ENCODE measurements at places on chromosomes 5 and 9.

DNA sequence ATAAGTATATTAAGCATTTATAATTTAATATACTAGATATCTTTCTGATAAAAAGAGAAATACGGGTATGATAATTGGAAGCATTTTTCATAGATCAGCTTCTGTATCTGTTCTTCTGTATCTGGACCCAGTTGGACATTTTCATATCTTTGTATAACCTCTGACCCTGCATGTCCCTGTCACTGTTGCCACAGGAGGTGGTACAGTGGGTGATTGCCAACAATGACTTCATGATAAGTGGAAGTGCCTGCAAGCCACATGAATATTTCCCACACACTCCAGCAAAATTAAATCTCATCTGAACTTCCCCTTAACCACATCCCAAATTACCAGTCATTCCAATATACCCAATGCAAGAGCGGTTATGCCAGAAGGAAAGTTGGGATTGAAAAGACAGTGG is 376.4 kb downstream of the ARRDC3 start:
- no peak for DNase-seq

GRCh38 chr5:18975624-18976023 is 1012.4 kb downstream of the CDH18 start:
- no peak for DNase-seq

- no peak for DNase-seq
Observed at GRCh38 chr9:116191576-116192415, 38.2 kb downstream of the PAPPA start.

DNA sequence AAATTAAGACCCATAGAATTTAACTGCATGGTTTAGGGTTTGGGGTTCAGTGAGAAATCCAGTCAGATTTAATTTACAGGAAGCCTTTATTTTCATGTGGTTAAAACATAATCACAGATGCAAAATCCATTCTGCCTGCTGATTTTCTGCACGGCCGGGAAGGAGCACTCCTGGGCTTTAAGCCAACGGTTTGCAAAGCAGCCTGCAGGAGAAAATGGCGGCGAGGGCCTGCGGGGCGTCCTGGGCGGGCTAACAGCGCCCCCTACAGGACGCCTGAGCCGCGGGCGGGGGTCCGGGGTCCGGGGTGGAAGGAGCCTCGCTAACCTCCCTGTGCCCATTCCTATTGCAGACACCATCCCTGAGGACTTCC is 47.6 kb downstream of the THBS4 start:
- peak; percentile 19 for DNase-seq

- no peak for DNase-seq
Observed at GRCh38 chr9:123269281-123269680, 895 bp upstream of the STRBP start.

- no peak for DNase-seq
Observed at GRCh38 chr5:167790045-167790444, 501.4 kb upstream of the WWC1 start.

DNA sequence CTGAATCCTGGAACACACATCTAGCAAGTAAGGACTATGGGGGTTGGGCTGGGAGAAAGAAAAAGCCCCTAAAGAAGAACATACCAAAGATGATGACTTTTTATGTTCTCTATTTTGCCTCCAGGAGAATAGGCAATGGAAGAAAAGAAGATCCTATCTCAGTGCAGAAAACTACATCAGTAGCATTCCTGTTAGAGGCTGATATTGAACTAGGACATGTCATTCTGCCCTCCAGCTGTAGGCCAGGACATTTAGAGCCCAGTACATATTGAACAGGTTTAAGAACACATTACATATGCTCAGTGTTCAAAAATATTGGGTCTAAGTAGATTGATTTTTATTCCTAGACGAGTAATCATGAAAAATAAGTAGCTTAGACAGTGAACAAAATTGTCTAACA is 24.7 kb downstream of the PRLR start:
- DNase-seq, result no peak

DNA sequence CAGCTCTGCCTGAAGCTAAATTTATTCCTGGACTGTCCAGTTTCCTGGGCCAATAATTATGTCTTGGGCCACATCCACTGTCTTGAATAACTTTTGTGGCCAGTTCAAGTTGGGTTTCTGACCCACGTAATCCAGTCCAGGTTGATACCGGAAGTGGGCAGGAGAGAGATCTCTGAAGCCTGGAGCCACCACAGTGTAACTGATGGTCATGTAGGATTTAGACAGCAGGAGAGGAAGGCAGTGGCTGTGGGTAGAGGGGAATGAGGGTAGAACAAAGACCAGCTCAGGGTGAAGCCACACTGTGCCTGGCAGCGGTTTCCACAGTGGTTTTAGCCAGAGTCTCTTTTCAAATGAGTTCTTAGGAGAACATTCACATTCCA is 30.2 kb downstream of the SH3PXD2B start:
- DNase-seq, result no peak

DNA sequence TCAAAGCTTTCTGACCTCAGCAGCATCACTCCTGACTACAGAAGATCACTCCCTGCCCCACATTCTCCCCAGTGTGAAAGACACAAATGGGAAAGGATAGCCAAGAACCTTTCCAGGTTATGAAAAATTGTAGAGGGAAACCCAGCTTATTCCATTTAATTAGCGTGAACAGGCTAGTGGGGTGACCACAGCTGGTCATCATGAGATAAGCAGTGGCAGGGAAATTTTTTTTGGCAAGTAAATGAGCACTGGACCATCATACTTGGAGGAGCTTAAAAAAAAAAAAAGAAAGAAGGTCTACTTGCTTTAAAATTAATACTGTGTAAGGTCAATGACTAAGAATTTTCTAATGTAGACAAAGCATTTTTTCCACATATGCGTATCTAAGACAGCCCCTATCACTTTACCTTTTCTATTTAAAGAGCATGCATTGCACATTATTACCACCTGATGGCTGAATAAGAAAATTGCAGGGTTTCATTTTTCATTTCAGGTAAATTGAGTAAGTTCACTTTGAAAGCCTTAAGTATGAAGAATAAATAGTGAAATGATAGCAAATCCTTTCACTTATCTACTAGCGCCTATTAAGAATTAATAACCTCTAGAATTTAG is 123.6 kb downstream of the ELAVL2 start:
- DNase-seq, result no peak

- no peak for DNase-seq
Observed at GRCh38 chr5:83639911-83640310, 80.7 kb downstream of the HAPLN1 start.

DNA sequence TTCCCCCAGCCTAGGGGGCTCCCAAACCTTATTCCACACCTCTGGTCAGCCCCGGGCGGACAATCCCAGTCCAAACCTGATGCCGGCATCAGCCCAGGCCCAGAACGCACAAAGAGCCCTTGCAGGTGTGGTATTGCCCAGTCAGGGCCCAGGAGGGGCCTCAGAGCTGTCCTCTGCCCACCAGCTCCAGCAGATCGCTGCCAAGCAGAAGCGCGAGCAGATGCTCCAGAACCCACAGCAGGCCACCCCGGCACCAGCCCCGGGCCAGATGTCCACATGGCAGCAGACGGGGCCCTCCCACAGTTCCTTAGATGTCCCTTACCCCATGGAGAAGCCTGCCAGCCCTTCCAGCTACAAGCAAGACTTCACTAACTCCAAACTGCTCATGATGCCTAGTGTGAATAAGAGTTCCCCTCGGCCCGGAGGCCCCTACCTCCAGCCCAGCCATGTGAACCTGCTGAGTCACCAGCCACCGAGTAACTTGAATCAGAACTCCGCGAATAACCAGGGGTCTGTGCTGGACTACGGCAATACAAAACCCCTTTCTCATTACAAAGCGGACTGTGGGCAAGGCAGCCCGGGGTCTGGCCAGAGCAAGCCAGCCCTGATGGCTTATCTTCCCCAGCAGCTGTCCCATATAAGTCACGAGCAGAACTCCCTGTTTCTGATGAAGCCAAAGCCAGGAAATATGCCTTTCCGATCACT is 27.6 kb upstream of the LTC4S start:
- no peak for DNase-seq

DNA sequence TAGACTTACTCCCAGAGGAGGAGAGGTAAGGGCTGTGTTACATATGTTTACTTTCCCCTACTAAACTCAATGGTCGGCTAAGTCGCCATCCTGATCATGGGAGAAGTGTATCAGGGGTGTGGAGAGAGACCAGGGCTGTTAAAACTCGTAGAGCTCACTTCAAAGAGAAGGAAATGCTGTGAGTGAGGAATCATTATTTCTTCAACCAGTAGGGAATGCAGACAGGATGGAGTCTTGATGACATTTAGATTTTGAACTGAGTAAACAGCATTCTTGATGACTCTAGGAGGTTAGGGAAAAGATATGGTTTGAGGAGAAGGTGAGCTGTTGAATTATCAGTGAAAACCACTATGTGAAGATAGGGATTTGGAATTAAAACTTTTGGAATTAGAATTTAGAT is 17.3 kb downstream of the RECK start:
- DNase-seq, result no peak

- DNase-seq, result no peak
Observed at GRCh38 chr9:6896562-6896961, 138.8 kb downstream of the KDM4C start.

GRCh38 chr5:18675041-18675440 is 1040.8 kb downstream of the TAF11L14 start:
- no peak for DNase-seq

- DNase-seq, result no peak
Observed at GRCh38 chr5:98121036-98121936, 652.2 kb upstream of the RGMB start.

- no peak for DNase-seq
Observed at GRCh38 chr5:78523314-78524193, 125.0 kb downstream of the LHFPL2 start.

DNA sequence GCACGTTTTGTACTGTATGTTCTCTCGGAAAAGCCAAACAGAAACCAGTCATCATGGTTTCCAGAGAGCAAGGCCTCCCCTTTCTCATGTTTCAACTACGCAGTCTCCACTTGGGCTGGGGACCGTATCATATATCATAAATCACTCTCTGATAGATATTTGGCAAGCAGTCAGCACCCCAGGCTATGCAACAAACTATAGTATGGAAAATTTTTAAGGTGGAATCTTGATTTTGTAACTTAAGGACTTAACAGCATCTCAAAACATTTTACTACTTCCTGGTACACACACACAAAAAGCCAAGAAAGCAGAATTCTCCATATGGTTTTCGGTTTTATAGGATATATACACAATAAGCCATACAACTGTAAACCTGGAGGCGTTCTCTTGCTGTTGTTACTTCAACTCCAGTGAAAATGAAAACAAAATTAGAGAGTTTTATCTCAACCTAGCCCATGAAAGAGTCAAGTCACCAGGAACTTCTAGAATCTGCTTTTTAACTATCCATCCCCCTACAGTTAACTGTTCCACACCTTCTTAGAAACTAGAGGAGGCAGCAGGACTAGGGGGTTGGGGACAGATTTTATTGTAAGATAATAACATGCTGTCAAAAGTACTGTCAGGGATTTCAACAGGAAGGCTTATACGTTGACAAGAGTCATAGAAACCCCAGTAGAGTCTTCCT is 283.4 kb downstream of the NFIB start:
- no peak for DNase-seq

DNA sequence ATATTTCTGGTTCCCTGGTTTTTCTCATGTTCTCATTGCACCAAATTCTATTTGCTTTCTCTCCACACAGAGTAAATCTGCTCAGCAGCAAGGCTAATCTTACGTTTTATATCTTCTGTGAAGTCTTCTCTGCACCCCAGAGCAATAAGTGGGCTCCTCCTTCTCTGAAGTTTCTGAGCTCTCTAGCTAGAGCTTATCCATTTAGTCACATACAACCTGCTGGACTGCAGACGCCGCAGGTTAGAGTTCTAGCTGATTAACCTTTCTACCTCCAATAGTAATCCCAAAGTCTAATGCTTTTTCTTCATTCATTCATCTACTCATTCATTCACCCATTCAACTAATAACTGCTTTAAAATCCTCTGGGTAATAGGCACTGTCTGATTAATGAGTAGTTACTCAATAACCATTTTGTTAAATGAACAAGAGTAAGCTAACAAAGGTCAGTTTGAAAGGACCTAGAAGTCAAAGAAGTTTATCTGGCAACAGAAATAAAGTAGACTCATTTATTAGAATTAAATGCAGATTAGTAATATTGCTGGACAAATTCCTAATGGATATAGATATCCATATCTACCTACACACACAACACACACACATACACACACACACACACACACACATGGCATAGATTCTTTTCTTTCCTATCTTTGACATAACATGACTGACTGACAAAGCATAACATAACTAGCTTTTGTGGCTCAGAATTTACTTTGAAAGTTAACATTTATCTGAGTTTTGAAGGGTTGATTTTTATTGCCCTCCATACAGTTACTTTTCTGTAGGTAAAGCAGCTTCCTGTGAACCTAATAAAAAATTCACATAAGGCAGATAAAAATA is 984.6 kb upstream of the SEMA6A start:
- no peak for DNase-seq

DNA sequence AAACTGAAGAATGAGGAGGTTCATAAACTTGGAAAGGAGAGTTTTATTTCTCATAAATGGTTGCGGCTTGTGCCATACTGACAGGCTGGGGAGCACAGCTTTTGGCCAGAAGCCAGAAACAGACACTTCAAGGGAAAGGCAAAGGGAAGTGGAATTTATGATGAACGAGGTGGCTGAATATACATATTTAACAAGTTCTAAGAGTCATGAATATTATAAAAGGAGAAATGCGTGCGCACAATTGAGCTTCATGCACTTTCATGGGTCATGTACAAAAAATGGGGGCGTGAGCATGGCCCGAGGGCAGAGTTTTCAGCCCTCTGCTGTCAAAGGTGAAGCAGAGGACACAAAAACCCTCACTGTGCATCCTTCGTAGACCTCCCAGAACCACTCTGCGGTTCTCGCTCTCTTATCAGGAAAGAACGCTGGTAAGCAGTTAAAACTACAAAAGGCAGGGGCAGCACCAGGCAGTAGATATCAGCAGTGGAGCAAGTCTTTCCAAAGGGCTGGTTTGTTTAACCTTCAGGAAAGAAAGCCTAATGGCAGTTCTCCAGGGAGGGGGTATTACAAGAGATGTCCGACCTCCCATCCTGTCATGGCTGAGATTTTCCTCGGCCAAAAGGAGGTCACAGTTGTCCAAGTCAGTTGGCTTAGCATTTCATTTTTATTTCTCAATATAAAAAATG is 29.0 kb downstream of the AUH start:
- DNase-seq, result no peak

- DNase-seq, result no peak
Observed at GRCh38 chr5:53253421-53253871, 143.9 kb upstream of the MOCS2 start.

GRCh38 chr5:73985145-73985544 is 359.1 kb downstream of the ARHGEF28 start:
- no peak for DNase-seq

DNA sequence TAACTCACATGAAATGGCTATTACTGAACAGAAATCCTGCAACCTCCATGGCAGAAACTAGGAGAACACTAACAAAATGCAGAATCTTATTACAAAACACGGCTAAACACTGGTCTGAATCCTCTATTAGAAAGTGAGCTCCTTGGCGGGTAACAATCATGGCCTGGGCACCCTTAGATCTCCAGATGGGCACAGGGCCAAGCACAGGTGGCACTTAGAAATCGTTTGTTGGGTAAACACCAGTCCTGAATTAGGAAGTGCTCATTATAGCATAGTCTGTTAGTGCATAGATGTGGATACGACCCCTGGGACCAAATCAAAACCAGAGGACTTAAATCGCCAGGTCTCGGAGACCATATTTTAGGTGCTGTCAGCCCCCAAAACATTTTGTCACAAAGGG is 14.4 kb downstream of the VDAC1 start:
- no peak for DNase-seq

- no peak for DNase-seq
Observed at GRCh38 chr5:134902071-134902801, 2.7 kb upstream of the PCBD2 start.

GRCh38 chr9:9747787-9748186 is 865.0 kb downstream of the PTPRD start:
- no peak for DNase-seq

- DNase-seq, result no peak
Observed at GRCh38 chr5:122182491-122182921, 53.2 kb downstream of the ZNF474 start.
